ENCODE measurements at places on chromosomes 1 and 21. TPM values are rescaled to one million over a fixed set of nuclear protein-coding genes. Genes with fewer than 3 reads are reported as not detected.

GRCh38 chr1:91737650-91738049, 148.3 kb downstream of the TGFBR3 start:
- DNase-seq = no peak

- no peak for DNase-seq
Observed at GRCh38 chr1:7555391-7556185, 215.5 kb upstream of the VAMP3 start.

GRCh38 chr1:192445839-192446489, 129.2 kb downstream of the RGS21 start:
- DNase-seq = peak; percentile 54

- no peak for DNase-seq
Observed at GRCh38 chr1:222736972-222737371, at the start of gene FAM177B. Gene FAM177B, plus strand, starts transcription at chr1:222737202. Its CDS starts 9,344 bp downstream, at chr1:222746546.

GRCh38 chr1:217929213-217929885, 298.2 kb downstream of the SPATA17 start:
- no peak for DNase-seq

Gene ARHGAP30
- not detected for total RNA-seq

Gene SUSD4
- total RNA-seq = 0.85 TPM

DNA sequence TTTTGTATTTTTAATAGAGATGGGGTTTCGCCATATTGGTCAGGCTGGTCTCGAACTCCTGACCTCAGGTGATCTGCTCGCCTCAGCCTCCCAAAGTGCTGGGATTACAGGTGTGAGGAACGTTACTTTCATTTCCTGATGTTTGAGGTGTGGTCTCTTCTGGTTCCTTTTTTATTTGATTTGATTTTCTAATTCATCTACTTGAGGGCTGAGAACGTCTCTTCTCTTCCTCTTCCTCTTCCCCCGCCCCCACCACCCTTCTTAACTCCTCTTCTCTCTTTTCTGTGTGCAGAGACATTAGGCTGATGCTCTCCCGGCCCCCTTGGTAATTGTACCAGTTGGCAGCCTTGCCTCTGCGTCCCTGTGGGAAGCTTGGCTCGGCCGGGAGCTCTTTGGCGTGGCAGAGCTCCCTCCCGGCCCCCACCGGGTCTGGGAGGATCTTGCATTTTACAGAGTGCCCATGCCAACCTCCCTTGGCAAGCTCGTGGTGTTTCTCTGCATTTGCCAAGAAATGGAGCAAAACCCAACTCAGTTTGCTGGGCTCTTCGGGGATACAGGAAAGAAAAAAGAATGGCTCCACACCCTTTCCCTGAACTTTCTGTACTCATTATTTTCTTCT, 19.9 kb downstream of the CRYAA start:
- DNase-seq = no peak
